GM12892 (cell line): ENCODE measurements at places on chromosomes 6 and 20.

DNA sequence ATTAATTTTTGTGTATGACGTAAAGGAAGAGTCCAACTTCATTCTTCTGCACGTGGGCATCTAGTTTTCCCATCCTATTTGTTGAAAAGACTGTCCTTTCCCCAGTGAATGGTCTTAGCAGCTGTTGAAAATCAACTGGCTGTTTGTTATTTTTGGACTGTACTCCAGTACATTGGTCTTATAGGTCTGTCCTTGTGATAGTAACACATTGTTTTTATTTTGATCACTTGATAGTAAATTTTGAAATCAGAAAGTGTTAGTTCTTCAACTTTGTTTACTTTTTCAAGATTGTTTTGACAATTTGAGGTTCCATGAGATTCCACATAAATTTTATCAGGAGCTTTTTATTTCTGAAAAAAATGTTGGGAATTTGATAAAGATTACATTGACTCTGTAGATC, 280.2 kb upstream of the FOXQ1 start:
- DNase-seq, result no peak

DNA sequence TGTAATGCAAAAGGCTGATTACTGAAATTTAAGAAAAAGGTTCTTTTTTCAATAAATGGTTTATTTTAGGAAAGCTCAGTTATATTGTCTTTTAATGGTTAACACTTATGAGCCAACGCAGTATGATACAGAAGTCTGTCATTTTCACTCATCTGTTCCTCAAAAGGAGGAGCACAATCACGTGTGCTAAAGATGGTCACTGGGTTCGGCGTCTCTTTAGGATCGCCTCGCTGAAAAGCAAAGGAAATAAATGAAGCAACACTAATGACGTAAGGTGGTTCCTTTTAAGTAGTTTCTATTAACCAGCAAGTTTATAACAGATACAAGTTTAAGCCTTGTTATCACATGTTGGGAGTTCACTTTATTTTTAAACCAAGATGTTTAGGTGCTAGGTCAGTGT, 125.7 kb downstream of the MAP3K4 start:
- DNase-seq, result no peak

DNA sequence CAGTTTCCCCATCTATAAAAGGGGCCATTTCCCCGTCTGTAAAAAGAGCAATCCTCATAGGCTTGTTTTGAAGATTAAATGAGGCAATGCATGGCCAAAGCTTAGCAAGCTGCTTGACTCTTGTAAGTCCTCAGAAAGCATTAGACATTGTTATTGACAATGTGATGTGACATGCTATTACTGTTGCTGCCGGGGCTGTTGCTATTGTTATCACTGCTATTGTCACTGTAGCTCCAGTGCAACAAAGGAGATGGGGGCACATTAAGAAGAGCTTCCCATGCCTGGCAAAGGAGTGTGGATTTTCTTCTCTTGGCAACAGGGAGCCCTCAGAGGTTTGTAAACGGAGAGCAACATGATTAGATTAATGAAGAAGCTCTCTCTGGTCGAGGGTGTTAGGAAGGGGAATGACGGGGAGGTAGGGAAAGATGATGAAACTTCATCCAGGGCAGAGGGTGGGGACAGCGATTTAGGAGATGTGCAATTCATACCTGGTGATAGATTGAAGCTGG, 33.1 kb upstream of the FAM83D start:
- DNase-seq, result no peak

- DNase-seq, result no peak
These were observed 12.3 kb upstream of the SLC22A16 start for GRCh38 chr6:110488606-110489190.

- no peak for DNase-seq
These were observed 12.6 kb downstream of the ZC3H12D start for GRCh38 chr6:149472241-149472640.

- DNase-seq, result no peak
These were observed 21.9 kb downstream of the SGK1 start for GRCh38 chr6:134295953-134296553.
